Ammon's horn (tissue), 1 donor: ENCODE measurements at places on chromosomes 11 and 22.

DNA sequence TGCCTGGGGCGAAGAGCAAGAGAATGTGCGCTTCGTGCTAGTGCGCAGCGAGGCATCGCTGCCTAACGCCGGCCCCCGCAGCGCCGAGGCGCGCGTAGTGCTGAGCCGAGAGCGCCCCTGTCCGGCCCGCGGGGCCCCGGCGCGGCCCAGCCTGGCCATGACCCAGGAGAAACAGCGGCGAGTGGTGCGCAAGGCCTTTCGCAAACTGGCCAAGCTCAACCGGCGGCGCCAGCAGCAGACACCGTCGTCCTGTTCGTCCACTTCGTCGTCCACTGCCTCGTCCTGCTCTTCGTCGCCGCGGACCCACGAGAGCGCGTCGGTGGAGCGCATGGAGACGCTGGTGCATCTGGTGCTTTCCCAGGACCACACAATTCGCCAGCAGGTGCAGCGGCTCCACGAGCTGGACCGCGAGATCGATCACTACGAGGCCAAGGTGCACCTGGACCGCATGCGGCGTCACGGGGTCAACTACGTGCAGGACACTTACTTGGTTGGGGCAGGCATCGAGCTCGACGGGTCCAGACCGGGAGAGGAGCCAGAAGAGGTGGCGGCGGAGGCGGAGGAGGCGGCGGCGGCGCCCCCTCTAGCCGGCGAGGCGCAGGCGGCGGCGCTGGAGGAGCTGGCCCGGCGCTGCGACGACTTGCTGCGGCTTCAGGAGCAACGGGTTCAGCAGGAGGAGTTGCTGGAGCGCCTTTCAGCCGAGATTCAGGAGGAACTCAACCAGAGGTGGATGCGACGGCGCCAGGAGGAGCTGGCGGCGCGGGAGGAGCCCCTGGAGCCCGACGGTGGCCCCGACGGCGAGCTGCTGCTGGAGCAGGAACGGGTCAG is 1.0 kb downstream of the RASSF10 start:
- no peak for DNase-seq

- DNase-seq = no peak
Measured at GRCh38 chr22:47965066-47965465, 1202.6 kb downstream of the TBC1D22A start.

DNA sequence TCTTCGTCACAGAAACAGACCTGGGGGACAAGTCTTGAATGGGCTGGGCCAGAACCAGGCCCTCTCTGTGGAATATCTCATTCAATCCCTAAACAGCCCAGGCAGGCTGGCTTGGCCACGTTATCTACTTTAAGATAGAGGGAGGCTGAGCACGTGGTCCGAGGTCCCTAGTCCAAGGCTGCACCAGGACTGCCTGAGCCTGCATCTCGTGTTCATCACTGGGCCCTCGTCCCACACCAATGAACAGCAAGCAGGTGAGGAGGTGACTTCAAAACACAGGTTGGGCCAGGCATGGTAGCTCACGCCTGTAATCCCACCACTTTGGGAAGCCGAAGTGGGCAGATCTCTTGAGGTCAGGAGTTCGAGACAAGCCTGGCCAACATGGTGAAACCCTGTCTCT is 20.3 kb upstream of the FGF3 start:
- DNase-seq = no peak

GRCh38 chr22:25402501-25403283 is 161.8 kb upstream of the GRK3 start:
- no peak for DNase-seq

DNA sequence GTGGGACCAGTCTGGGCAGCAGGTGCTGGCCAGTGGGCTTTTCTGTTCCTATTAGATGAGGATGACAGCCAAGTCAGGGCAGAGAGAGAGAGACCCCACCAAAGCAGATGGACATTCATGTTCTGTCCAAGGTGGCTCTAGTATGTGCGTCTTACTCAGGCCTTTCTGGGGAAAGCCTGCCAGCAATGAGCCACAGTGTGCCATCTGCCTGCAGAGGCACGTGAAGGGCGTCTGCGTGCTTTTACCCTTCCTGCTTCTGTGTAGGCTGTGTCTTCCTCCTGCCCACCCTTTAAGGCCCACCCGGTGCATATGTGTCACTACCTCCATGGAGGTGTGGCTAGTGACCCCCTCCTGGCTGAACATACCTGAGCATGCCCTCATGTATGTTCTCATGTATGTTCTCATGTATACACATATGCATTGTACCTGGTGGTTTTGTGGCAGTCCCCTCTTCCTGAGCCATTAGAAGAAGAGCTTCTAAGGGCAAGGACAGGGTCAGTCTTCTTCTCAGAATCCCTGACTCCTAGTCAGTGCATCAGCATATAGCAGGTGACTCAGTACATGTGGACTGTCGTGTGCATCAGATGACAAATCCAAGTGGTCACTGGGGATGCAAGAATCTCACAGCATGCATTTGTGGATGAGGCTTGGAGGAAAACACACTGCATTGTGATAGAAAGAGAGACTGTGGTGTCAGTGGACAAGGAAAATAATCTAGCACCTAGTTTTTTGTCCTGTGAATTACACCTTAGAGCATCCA is 90.4 kb upstream of the YWHAH start:
- no peak for DNase-seq

DNA sequence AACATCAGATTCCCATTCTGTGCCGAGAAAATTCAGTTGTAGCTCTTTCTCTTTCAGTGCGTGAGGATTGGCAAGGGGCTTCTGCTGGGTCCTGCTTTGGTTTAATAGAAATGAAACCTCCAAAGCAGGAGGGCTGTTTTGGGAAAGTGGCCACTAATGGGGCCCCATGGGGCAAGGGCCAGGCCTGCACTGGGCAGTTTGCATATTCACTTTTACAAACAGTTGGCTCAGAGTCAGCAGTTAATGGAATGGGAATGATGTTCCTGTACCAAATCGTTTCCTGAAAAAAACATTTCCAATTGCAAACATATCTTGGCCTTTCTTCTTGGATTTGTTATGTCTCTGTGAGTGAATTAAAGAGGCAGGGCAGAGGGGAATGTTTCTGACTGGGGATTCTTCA is 92.1 kb downstream of the PARVA start:
- no peak for DNase-seq

- DNase-seq = no peak
Measured at GRCh38 chr11:17877886-17878285, 135.0 kb downstream of the SERGEF start.

GRCh38 chr11:120577041-120577440 is 65.5 kb downstream of the GRIK4 start:
- no peak for DNase-seq
